ENCODE measurements at places on chromosomes 1 and 21. TPM values are rescaled to one million over a fixed set of nuclear protein-coding genes. Genes with fewer than 3 reads are reported as not detected.

Gene PRAMEF4
- total RNA-seq = not detected

Gene ZNF695
- total RNA-seq = 1.6 TPM

Gene LHX8
- not detected for total RNA-seq

Gene OR6K3
- not detected for total RNA-seq

Gene FTCD
- total RNA-seq = not detected

Gene FAM177B
- total RNA-seq = not detected

Gene HEYL
- not detected for total RNA-seq

Gene TSPAN1
- total RNA-seq = 2.0 TPM

Gene KIAA1614
- total RNA-seq = 2.6 TPM

Gene LRRN2
- not detected for total RNA-seq

Gene TRMT1L
- total RNA-seq = 22.6 TPM

Gene TP73
- under 0.01 TPM for total RNA-seq

Gene DUSP12
- 36.2 TPM for total RNA-seq
